ENCODE measurements at places on chromosomes 3 and 15. TPM values are rescaled to one million over a fixed set of nuclear protein-coding genes. Genes with fewer than 3 reads are reported as not detected.

Gene C3orf85
- not detected for total RNA-seq

Gene RUBCN
- 19.3 TPM for total RNA-seq

Gene IL5RA
- total RNA-seq = 0.65 TPM

- DNase-seq = no peak
These were observed 14.2 kb upstream of the SLC7A14 start for GRCh38 chr3:170600005-170600624.

- DNase-seq = peak; percentile 67
These were observed 26.2 kb downstream of the TRAK1 start for GRCh38 chr3:42117175-42118008.

Data from Right ventricle myocardium inferior (tissue), 1 donor.